NCI-H1092 (cell line): ENCODE measurements at places on chromosomes 7 and 10.

DNA sequence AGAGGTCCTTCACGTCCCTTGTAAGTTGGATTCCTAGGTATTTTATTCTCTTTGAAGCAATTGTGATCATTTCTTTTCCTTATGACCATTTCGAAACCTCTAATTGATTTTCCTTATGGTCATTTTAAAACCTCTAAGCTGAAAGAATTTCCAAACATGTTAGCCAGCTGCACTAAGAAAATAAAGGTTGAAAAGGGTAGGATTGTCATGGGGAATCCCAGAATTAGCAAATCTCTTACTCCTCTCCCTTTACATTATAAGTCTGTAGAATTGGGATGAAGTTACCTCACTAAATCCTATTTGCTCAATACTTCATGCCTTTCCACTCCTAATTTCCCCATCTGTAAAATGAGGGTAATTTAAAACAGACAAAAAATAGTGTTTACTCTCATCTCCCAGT lies 79.5 kb downstream of the FAM185A start:
- DNase-seq: no peak

- no peak for DNase-seq
Observed at GRCh38 chr10:113680190-113681111, 739 bp downstream of the CASP7 start.

- DNase-seq: no peak
Observed at GRCh38 chr7:84232646-84233045, 38.1 kb upstream of the SEMA3A start.

GRCh38 chr7:4430227-4430626 lies 251.9 kb upstream of the FOXK1 start:
- DNase-seq: no peak

DNA sequence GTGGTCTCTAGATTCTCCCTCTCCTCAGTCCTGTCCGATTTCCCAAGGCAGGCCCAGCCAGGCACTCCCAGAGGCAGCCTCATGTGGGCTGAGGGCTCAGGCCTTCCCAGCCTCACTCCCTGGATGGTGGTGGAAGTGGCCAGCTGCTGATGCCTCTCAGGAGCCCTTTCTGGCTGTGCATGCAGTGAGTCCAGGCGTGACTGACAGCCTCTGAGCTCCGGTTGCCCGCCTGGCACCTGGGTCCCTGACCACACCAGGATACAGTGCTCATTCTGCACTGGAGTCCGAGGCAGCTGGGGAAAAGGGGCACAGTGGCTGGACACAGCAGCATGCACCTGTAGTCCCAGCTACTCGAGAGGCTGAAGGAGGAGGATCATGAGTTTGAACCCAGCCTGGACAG lies 132.6 kb downstream of the CUL2 start:
- no peak for DNase-seq

DNA sequence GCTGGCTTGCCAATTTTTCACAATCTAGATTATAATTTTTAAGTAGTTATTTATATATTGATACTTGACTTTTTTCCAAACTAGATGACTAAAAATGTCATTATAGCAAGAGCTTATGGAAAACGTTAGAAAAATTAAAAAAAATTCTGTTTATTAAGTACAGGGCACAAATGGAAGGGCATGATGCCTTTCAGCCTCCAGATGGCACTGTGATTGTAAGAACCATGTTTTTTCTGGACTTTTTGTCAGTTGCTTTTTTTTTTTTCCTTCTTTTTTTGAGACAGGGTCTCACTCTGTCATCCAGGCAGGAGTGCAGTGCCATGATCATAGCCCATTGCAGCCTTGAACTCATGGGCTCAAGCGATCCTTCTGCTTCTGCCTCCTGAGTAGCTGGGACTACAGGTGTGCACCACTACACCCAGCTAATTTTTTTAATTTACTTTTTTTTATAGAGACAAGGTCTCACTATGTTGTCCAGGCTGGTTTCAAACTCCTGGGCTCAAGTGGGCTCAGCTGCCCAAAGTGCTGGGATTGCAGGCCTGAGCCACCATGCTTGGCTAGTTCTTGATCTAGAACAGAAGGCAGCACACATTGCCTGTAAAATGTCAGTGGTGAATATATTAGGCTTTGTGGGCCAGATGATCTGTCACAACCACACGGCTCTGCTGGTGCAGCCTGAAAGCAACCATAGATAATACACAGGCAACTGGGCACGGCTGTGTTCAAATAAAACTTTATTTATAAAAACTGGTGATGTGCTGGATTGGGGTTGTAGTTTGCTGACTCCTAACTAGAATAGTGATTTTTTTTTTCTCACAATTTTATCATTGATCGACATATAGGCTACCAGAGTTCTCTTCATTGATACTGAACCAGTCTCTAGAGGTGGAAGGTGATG lies 27.4 kb downstream of the UCMA start:
- no peak for DNase-seq

GRCh38 chr7:50807026-50807730 lies 24.5 kb upstream of the GRB10 start:
- no peak for DNase-seq

GRCh38 chr7:145313551-145313950 lies 477.7 kb upstream of the TPK1 start:
- no peak for DNase-seq

GRCh38 chr10:100510533-100511308 lies 8.9 kb downstream of the SEC31B start:
- DNase-seq: no peak
